ENCODE measurements at places on chromosomes 6 and 20. TPM values are rescaled to one million over a fixed set of nuclear protein-coding genes. Genes with fewer than 3 reads are reported as not detected.

TFB1M gene
- 62.4 TPM for total RNA-seq

ADGRF4 gene
- total RNA-seq, result not detected

DOP1A gene
- total RNA-seq, result 6.2 TPM

TMEM74B gene
- 0.37 TPM for total RNA-seq

SEMG1 gene
- total RNA-seq, result not detected

TDRD6 gene
- total RNA-seq, result 0.03 TPM

TCF21 gene
- not detected for total RNA-seq

MTFR2 gene
- 2.5 TPM for total RNA-seq

MCHR2 gene
- total RNA-seq, result not detected

CCN6 gene
- total RNA-seq, result 1.1 TPM

LRRC73 gene
- 1.9 TPM for total RNA-seq

ZSCAN16 gene
- total RNA-seq, result 5.2 TPM

OR2J3 gene
- not detected for total RNA-seq

NKX2-4 gene
- total RNA-seq, result 5.5 TPM

RNF182 gene
- total RNA-seq, result 5.2 TPM

IER3 gene
- total RNA-seq, result 821 TPM

ULBP1 gene
- not detected for total RNA-seq
